HS-27A (cell line): ENCODE measurements at places on chromosomes 11 and 22.

DNA sequence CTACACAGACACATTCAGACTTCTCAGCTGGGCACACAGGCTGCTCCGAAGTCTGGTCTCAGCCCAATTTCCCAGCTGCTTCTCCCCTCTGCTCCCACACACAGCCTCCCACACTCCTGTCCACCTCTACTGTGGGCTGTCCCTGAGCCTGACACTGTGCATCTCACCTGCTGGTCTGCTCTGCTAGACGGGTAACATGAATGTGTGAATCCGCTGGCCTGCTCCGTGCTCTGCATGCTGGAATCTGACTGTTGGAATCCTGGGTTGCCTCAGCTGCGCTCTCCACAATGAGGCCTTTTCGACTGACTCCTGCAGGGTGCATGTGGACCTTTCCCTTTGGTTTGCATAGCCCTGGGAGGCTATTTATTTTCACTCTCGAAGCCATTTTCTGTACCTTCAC lies 489.5 kb upstream of the B3GAT1 start:
- DNase-seq: no peak

- no peak for DNase-seq
These were observed 127.6 kb downstream of the CNTN5 start for GRCh38 chr11:99148352-99148751.

DNA sequence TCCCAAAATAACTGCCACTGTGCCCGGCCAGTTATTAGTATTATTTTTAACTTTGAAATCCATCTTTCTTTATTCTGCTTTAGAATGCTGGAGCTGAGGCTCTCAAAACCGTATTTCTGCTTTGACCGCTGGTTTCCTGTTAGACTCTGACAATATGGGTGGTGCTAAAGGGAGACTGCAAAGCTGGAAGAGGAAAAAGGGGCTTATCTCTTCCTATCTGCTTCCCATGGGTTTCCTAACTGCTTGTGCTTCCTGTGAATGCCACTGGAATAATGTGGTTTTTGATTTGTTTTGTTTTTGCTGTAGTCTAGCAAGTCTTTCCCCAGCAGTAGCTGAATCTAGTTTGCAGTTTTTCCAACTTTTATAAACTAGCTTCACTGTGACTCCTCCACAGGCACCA lies 43.6 kb downstream of the XRRA1 start:
- DNase-seq: no peak

DNA sequence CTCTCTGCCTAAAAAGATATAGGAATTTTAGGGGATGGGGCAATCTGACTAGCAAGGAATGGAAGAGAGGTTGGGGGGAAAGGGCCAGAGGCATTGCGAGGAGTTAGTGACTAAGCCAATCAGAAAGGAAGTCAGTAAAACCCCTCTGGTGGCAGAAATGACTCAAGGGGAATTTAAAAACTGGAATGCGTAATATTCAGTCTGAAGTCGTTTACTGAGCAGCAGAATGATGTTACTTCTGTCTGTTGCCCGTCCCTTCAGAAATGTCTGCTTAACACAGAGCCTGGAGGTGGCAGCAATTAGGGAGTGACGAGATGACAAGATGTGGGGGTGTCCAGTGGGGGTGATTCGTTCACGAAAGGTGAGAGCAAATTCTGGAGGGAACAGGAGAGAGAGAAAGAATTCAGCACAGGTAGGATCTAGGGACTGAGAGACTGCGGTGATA lies 107.7 kb upstream of the CLMP start:
- DNase-seq: no peak

GRCh38 chr11:83150450-83150849 lies 6.5 kb upstream of the PCF11 start:
- DNase-seq: no peak

- no peak for DNase-seq
These were observed 1424.9 kb downstream of the TBC1D22A start for GRCh38 chr22:48187356-48187755.

- no peak for DNase-seq
These were observed 33.3 kb upstream of the KCNJ11 start for GRCh38 chr11:17421781-17422180.

- DNase-seq: no peak
These were observed 123.2 kb downstream of the GRIK4 start for GRCh38 chr11:120634706-120635105.
